ENCODE measurements at places on chromosomes 3 and 15.

- peak; percentile 16 for DNase-seq
Measured at GRCh38 chr15:57215881-57216280, 160.4 kb upstream of the CGNL1 start.

GRCh38 chr3:69144631-69145245 lies 22.3 kb upstream of the LMOD3 start:
- peak; percentile 3 for DNase-seq

- no peak for DNase-seq
Measured at GRCh38 chr3:81443457-81443782, 318.0 kb downstream of the GBE1 start.

GRCh38 chr3:10533737-10534023 lies 28.3 kb upstream of the ATP2B2 start:
- DNase-seq = no peak

DNA sequence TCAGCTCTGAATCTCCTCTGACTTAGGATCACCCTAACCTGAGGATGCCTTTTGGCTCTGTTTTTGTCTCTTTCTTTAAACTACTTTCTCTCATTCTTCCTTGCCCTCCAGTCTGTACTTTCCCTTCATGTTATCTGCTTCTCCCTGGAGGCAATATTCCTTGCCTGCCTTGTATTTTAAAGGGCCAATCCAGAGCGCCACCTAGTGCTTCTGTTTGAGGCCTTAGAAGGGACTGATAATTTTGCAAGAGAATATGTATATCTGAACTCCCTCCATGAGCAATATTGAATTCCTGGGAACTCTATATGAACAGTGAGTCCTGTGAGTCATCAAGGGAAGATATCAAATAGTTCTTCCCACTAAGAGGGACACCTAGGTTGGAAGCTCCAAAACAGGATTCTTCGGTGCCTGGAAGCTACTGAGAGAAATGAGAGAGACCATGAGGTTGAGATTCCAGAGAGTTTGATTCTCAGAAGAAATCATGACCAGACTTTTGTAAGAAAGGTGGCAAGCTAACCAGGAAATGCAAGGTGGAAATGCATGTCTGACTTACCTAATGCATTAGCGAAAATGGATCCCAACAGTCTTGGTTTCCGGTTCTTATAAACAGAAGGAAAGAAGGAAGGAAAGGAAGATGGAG lies 203.8 kb upstream of the CD96 start:
- DNase-seq = peak; percentile 85

GRCh38 chr3:178623666-178624255 lies 87.5 kb downstream of the KCNMB2 start:
- DNase-seq = peak; percentile 78

DNA sequence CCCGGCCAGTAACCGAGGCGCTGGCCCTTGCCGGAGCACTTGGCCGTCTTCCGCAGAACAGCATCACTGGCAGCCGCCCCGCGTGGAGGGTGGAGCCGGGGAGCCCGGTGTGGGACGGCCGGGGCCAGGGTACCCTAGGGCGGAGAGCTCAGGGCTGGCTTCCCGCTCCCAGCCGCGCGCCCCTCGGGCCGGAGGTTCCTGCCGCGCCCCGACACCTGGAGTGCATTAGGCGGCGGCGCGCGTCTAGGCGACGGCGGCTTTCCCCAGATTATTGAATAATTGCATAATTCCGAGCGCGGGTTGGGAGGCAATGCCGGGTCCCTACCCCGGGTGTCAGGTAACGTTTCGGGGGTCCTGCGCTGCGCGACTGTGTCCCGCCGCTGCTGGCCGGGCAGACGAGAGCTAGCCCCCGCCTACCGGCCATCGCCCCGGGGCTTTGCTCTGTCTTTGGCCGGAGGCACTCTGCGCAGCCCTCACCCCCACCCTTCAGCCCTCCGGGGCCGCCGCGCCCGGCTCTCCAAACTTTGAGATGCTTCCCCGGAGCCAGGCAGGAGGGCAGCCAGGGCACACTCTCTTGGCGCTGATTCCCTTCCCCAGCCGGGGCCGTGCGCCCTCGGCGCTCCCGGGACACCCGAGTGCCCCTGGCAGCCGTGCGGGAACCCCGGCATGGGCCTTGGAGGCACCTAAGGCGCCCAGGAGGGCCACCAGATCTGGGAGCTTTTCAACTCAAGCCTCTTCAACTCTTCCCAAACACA lies 749 bp downstream of the ITGA11 start:
- DNase-seq = peak; percentile 40

GRCh38 chr15:89777782-89778380 lies 1.7 kb downstream of the MESP2 start:
- DNase-seq = no peak

GRCh38 chr3:84547971-84548970 lies 410.5 kb upstream of the CADM2 start:
- peak; percentile 80 for DNase-seq

- no peak for DNase-seq
Measured at GRCh38 chr15:92869263-92869940, 30.7 kb upstream of the CHD2 start.

- no peak for DNase-seq
Measured at GRCh38 chr3:16286161-16286560, 21.1 kb downstream of the OXNAD1 start.

DNA sequence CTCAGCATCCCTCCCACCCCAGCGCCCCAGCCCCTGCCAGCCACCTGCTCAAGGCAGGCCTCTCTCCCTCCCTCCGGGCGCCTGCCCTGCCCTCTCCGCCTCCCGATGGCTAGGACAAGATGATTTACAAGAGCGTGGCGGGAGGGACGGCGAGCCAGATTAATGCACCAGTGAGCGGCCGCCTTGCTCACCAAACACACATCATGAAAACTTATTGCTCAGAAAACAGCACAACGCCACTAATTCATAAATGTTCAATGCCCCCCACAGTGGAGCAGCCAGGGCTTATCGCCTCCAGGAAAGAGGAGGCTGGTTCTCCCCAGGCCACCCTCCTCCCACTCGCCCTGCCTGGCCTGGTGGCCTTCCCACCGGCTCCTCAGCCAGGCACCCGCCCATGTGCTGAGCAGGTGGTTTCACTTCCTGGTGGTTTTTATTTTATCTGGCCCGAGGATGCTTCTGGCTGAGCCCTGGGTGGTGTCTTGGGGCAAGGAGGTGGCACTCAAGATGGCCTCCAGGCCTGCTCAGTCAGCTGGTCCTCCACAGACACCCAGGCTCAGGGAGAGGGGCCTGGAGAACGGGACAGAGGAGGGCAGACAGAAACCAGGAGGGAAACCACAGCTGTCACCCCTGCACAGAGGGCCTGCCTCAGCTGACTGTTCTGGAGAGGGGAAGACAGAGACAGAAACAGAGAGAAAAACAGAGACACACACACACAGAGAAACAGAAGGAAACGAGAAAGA lies 284.9 kb downstream of the UACA start:
- no peak for DNase-seq

DNA sequence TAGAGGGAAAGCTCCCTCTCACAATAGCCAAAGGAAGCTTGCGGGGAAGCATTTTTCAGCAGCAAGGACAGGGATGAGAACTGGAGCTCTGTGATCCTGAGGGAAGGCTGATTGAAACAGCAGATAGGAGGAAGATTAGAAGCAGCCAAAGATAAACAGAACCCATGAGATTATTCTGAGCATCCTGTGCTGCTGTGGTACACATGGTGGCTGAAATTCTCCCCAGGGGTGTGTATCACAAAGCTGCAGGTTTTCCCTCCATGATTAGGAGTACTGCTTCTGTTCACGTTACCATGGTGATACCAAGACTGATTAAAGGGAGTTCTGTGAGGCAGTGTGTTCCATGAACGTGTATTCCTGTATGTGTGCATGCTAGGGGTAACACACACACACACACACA lies 30.3 kb upstream of the PSMD6 start:
- no peak for DNase-seq
